NB4 (cell line): ENCODE measurements at places on chromosomes 2 and 18.
A peak's percentile ranks its signal among the peaks of the same experiment; 100 is the strongest.

DNA sequence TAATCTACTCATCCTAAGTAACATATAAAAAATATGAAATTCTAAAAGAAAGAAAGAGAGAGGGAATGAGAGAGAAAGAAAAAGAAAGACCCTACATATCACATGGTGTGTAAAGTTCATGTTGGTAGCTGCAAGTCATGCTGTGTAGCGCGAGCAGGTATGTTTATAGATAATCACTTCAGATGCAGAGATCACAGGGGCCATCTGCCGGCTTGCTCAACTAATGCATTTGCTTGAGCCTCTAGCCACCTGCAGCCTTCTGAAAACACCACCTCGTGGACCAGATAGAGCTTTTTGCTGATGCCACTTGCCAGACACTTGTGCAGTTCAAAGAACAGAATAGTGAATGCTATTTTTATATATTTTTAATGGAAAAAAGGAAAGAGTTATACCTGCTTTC is 37.6 kb downstream of the CDH7 start:
- DNase-seq, result no peak

DNA sequence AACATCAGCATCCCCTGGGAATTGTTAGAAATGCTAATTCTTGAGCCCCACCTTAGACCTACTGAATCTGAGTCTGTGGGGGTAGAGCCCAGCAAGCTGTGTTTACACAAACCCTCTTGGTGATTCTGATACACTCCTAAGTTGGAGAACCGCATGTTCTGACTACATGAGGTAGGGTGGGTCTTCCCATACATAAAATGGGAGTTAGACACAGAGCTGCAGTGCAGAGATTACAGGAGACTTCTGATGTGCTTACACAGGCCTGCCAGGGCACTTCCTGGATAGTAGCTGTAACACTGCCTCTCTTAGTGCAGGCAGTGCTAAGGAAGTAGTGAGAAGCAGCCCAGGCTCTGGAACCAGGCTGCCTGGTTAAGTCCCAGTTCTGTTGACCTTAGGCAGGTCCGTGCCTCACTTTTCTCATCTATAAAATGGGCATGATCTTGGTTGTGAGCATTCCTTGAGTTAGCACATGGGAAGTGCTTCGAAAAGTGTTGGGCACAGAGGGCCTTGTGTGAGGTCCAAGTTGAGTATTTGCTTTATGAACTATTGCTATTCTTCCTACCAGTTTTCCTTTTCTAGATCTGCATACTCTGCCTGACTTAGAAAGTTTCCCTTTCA is 67.3 kb downstream of the GLI2 start:
- no peak for DNase-seq

GRCh38 chr2:201795607-201796477 is 10.5 kb upstream of the CDK15 start:
- DNase-seq, result peak; percentile 62

GRCh38 chr18:20966795-20967194 is 144.8 kb downstream of the ROCK1 start:
- DNase-seq, result no peak

GRCh38 chr2:79389481-79389880 is 123.4 kb upstream of the CTNNA2 start:
- DNase-seq, result no peak

- peak; percentile 71 for DNase-seq
Measured at GRCh38 chr2:147910990-147911473, 66.2 kb downstream of the ACVR2A start.

DNA sequence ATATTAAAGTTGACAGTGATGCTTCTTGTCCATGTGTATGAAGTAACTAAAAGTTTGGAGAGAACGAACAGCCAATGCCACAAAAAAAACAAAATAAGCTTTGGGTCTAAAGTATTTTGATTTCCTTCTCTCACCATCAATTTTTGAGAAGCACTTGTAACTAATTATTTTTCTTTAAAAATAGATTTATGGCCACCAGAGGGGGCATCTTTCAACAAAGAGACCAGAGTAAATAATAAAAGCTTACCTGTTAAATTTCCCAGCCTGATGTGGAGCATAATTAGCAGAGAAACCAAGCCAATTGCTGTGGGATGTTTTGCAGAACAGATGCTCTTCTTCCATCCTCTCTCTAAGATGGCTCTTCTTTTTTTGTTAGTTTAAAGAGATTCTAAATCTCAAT is 29.0 kb downstream of the LINC00305 start:
- DNase-seq, result peak; percentile 7

DNA sequence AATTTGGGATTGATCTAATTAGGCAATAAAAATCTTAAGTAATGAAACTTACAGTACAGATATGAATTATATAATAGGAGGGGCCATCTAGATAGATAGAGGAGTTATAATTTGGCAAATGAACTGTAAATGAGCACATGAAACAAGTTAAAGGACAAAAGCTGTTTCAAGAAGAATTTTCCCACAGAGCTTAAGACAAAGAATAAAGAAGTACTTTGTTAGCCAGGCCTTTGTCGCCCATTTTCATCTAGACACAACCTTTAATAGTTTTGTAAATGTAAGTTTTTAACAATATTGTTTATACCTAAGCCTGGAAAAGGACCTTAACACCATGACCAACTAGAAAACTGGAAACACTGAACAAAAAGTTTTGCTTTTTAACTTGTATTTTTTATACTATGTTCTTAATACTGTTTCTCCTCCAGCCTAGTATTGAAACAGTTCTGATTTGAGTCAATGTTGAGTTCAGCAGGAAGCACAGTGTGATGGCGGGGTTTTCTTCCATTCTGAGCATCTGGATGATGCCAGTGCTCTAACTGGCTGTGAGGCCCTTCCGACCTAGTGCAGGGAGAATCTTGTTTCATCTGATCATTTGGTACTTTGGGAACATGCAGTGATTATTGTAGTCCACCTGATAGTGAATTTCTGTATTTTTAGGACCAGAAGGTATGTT is 37.6 kb downstream of the FARP2 start:
- DNase-seq, result no peak

DNA sequence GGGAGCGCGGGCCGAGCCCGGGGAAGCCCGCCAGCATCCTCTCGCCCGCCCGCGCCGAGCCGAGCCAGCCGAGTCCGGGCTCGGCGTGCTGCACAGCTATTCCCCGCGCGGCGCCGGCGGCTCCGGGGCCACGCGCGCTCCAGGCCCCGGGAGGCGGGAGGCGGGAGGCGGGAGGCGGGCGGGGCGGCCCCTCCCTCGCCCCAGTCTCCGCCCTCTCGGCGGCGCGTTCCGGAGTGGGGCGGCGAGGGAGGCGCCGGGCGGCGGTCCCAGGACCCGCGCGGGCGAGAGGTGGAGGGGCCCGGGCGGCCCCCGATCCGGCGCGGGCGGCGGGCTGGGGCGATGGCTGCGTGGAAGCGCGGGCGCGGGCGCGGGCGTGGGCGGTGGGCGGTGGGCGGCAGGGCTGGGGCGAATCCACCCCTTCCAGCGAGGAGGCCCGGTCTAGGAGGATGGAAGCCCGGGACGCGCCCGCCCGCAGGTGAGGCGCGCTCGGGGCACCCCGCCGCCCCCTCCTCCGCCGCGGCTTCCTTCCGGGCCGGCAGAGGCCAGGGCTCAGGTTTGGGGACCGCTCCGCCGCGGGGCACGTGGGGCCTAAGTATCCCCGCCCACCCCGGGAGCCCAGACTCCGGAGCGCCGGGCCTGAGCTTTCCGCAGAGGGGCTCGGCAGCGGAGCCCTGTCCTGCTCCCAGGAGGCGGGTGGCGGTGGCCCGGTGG is at the start of gene ADCY3:
Gene ADCY3, minus strand, starts transcription at position 140 of the 711 bp plus-strand sequence. CDS start 1,250 bp downstream, outside the sequence.
- DNase-seq, result peak; percentile 24

DNA sequence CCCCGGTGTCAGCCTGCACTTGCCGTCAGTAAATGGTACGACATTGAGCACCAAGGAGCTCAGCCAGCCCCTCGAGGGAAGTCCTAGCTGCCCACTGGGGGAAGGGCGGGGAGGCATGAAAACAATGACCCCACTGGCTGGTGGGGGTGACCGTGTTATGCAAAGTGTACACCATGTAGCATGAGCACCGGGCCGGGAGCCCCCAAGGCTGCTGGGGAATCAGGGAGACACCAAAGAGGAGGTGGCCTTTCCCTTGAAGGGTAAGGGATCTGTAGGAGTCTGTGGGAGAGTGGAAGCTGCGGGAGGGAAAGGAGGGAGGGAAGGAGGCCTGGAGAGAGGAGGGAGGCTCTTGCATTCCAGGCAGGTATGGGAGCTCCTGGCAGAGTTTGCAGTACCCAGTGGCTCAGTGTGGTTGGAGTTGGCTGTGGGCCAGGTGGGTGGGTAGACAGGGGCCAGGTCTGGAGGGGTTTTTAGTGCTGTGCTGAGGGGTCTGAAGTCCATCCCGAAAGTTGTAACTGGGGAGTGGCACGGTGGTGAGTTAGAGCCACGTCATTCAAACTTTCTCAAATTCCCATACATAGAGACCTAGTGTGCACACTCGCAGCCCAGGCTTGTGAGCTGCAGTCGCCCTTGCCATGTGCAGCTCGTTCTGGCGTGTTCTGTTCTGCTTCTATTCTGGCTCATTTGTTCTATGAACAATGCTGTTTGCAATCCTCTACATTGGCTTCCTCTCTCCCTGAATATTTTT is 22.4 kb downstream of the RRM2 start:
- DNase-seq, result no peak

- DNase-seq, result peak; percentile 14
Measured at GRCh38 chr18:67417864-67418523, 98.5 kb downstream of the DSEL start.

DNA sequence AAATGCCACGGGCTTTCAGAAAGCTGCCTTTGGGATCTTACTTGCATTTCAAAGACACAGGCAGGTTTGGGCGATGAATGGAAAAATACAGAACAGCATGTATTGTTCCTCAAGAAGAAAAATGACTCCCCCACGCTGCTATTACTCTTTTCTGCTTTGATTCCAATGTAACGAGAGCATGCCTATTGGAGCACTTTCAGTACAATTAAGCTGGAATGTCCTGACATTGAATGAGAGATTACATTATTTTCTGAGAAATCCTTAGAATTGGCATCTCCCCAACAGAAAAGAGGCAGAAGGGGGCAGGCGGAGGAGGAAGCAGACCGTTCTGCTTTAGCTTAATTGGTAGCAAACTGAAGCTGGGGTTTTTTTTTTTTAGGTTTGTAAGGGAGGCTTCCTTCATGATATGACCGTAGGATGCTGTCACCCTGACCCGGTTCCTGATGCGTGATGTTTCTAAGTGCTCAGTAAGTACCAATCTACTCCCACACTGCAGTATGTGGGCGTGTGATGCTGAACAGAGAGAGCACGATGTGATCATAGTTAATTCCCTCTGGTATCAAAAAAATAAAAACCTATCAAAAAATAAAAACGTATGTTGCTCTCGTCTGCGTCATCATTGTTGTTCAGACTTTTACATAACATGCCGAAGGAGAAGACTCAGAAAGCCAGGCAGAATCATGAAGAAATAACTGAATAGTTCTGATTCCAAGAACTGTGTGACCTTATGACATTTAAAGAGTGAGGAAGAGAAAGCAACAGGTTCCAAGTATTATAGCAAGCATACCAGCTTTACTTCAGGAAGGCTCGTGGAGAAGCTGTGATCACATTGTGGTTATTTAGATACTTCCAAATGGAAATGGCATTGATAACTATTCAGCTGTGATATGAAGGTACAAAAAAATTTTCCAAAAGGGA is 40.5 kb downstream of the LONRF2 start:
- DNase-seq, result no peak

GRCh38 chr2:73642338-73643018 is at the start of gene NAT8:
Gene NAT8 (minus strand): TSS chr2:73642422. CDS start chr2:73641628, 794 bp downstream.
- DNase-seq, result no peak

GRCh38 chr18:27778441-27778840 is 398.5 kb downstream of the CDH2 start:
- no peak for DNase-seq

- DNase-seq, result no peak
Measured at GRCh38 chr2:69692424-69692823, 48.9 kb upstream of the AAK1 start.

DNA sequence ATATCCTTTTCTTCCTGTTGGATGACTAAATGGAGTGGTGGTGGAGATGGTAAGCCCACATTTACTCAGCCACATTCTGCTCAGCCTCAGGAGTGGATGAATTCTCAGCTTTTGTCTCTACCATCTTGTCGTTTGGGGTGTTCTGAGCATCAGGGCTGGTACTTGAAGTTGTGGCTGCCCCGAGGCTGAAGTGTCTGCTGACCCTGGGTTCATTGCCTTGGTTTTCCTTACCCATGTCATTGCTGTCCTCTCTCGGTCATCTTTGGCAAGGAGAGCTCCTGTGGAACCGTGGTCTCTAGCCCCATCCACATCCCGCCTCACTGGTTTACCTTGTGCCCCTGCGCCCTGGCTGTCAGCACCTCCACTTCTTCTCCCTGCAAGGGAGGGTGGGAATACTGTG is 71.9 kb downstream of the GPR39 start:
- no peak for DNase-seq

DNA sequence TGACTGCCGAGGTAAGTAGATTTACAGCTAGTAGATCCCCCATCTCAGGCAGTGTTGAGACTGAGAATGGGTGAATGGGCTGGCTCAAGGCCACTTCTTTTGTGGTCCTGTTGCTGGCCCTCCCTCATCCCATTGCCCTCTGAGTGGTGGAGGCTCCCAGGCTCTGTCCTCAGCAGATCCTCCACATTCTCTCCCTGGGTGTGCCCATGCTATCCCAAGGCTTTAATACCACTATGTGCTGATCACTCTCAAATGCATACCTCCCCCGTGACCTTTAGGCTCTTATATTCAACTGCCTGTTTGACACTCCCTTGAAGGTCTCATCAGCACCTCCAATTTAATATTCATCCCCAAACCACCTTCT is 271.8 kb downstream of the GLI2 start:
- no peak for DNase-seq

DNA sequence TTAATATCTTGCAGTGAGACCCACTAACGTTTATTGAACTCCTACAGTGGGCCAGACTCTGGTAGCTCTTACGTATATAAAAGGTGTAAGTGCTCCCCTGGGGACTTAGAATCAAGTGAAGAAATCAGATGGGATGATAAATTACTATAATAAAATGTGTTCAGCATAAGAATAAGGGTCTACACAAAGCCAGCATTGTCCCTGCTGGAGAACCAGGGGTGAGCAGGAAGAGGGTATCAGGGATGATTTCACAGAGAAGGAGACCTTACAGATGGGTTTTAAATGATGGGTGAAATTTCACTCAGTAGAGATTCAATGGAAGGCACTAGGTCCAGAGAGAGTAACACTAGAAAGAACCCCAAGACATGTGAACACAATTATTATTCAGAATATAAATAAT is 20.7 kb downstream of the NRXN1 start:
- no peak for DNase-seq

- DNase-seq, result no peak
Measured at GRCh38 chr2:9093324-9093723, 89.8 kb upstream of the MBOAT2 start.

- DNase-seq, result no peak
Measured at GRCh38 chr2:46471-47345, at the start of gene FAM110C. Gene FAM110C (minus strand): TSS chr2:46505. CDS start chr2:46385, 120 bp downstream.

- peak; percentile 54 for DNase-seq
Measured at GRCh38 chr2:63692002-63692606, 103.3 kb downstream of the MDH1 start.

GRCh38 chr2:82391386-82391785 is 2067.7 kb downstream of the SUCLG1 start:
- DNase-seq, result peak; percentile 3

GRCh38 chr18:21040466-21040865 is 71.1 kb downstream of the ROCK1 start:
- DNase-seq, result no peak

GRCh38 chr18:66724664-66725356 is 120.9 kb upstream of the CDH19 start:
- DNase-seq, result no peak
